ENCODE measurements at places on chromosomes 16 and 17. TPM values are rescaled to one million over a fixed set of nuclear protein-coding genes. Genes with fewer than 3 reads are reported as not detected.

GRCh38 chr16:55773859-55774549, 58.9 kb downstream of the CES1 start:
- no peak for DNase-seq
- H3K27me3 ChIP-seq: no peaks in the 10 kb centered on the region
- no peak overlapping the region for H3K27ac ChIP-seq
- H3K4me1 ChIP-seq: peaks cover 3% of the 10 kb centered on the region
- H3K36me3 ChIP-seq: no peaks in the 10 kb centered on the region

GRCh38 chr16:78206623-78207223, 107.3 kb downstream of the WWOX start:
- no peak for DNase-seq
- H3K36me3 ChIP-seq: no peaks in the 10 kb centered on the region
- H3K4me1 ChIP-seq: no peaks in the 10 kb centered on the region
- H3K4me3 ChIP-seq: no peak overlapping the region
- no peak overlapping the region for H3K27ac ChIP-seq

GRCh38 chr16:87627542-87628245, 25.4 kb downstream of the JPH3 start:
- no peaks in the 10 kb centered on the region for H3K36me3 ChIP-seq
- no peak overlapping the region for H3K27ac ChIP-seq
- DNase-seq: no peak
- no peaks in the 10 kb centered on the region for H3K4me1 ChIP-seq
- H3K27me3 ChIP-seq: peaks cover 18% of the 10 kb centered on the region

- no peaks in the 10 kb centered on the region for H3K36me3 ChIP-seq
- no peak overlapping the region for H3K27ac ChIP-seq
- peaks cover 22% of the 10 kb centered on the region for H3K4me1 ChIP-seq
- H3K4me3 ChIP-seq: no peak overlapping the region
- DNase-seq: no peak
Measured at GRCh38 chr16:31148281-31148728, 1.6 kb downstream of the PRSS36 start.

- H3K4me3 ChIP-seq: no peak overlapping the region
- no peak overlapping the region for H3K27ac ChIP-seq
- H3K27me3 ChIP-seq: peaks cover 6% of the 10 kb centered on the region
- peaks cover 11% of the 10 kb centered on the region for H3K36me3 ChIP-seq
- DNase-seq: no peak
Measured at GRCh38 chr17:6448473-6448872, 4.2 kb downstream of the PIMREG start.

- no peak for DNase-seq
- peaks cover 3% of the 10 kb centered on the region for H3K27me3 ChIP-seq
- no peak overlapping the region for H3K4me3 ChIP-seq
Measured at GRCh38 chr16:57604177-57604576, 24.3 kb upstream of the ADGRG1 start.

- H3K36me3 ChIP-seq: peaks cover 38% of the 10 kb centered on the region
- H3K4me3 ChIP-seq: no peak overlapping the region
- peaks cover 36% of the 10 kb centered on the region for H3K4me1 ChIP-seq
- no peak overlapping the region for H3K27ac ChIP-seq
Measured at GRCh38 chr17:2172999-2173398, 118.1 kb downstream of the HIC1 start.

DNA sequence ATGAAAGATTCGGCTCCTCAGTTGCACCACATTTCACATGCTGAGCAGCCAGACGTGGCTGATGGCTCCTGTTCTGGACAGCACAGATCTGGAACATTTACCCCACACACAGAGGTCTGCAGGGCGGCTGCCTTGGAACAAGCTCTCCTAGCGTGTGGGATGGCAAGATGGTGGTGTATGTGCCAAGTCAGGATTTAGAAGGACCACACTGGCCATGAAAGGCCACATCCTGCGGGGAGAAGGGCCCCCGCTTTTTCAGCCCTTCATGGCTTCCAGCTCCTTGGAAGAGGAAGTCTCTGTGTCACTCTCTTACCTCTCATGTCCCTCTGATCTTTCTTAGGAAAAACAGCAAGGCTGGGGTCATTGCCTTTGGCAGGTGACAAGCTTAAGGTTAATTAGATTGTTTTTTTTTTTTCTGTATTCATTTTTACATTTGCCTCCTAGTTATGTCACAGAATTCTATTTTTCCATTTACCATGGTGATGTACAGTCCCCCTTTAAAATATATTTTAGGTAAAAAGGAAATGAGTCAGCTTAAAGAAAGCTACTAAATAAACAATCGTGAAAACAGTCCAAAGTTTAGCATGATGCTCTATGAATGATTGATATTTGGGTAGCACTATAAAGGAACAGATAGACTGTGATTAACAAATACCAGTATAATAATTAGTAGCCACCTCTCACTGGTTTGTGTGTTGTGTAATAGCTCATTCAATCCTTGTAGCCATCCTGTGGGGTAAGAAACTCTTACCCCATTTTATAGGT, 396.6 kb downstream of the CPPED1 start:
- no peak overlapping the region for H3K27ac ChIP-seq
- no peaks in the 10 kb centered on the region for H3K27me3 ChIP-seq
- DNase-seq: no peak
- no peak overlapping the region for H3K4me3 ChIP-seq

DNA sequence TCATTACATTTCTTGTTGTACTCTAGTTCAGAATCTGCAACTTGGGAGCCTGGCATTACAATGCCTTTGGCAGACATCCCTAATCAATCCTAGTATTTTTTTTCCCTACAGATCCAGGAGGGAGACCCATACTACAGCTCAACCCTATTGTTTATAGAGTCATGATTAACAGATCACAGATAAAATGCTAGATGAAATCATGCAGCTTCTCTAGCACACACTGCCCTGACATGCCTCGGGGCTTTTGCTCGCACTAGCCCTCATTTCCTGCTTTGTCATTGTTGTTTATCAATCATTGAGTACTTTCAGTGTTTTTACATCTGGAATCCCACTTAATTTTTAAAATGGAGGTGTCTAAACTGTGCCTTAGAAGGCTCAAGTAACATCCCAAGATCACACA, 412.5 kb downstream of the CA10 start:
- peaks cover 2% of the 10 kb centered on the region for H3K27me3 ChIP-seq
- peaks cover 3% of the 10 kb centered on the region for H3K4me1 ChIP-seq
- no peak for DNase-seq
- no peaks in the 10 kb centered on the region for H3K36me3 ChIP-seq

- H3K4me1 ChIP-seq: no peaks in the 10 kb centered on the region
- peak; percentile 37 for DNase-seq
- H3K27me3 ChIP-seq: peaks cover 2% of the 10 kb centered on the region
- H3K4me3 ChIP-seq: no peak overlapping the region
- no peak overlapping the region for H3K27ac ChIP-seq
Measured at GRCh38 chr16:48117217-48118105, 38.3 kb downstream of the ABCC12 start.

- H3K4me3 ChIP-seq: no peak overlapping the region
- no peak overlapping the region for H3K27ac ChIP-seq
- no peak for DNase-seq
- no peaks in the 10 kb centered on the region for H3K27me3 ChIP-seq
- no peaks in the 10 kb centered on the region for H3K36me3 ChIP-seq
Measured at GRCh38 chr16:2487903-2488531, 13.1 kb downstream of the TBC1D24 start.

DNA sequence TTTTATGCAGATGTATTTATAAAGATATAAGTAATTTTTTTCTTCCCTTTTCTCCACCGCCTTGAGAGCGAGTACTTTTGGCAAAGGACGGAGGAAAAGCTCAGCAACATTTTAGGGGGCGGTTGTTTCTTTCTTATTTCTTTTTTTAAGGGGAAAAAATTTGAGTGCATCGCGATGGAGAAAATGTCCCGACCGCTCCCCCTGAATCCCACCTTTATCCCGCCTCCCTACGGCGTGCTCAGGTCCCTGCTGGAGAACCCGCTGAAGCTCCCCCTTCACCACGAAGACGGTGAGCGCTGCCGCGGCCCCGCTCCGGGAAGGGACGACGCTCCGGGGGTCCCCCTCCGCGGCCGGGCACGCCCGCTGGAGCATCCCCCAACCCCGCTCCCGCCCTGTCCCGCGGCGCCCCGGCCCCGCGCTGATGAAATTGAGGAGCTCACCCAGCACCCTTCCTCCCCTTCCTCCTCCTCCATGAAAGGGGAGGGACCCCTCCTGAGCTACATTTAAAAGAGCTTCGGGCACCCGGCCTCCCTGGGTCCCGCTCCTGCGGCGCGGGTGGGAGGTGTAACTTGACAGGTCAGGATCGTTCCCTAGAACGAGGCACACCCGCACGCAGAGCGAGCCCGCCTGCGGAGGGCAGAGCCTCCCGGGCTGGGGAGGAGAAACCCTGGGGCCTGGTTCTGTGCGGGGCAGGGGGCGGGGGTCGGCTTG, 706 bp downstream of the HLF start:
- H3K36me3 ChIP-seq: no peaks in the 10 kb centered on the region
- no peak overlapping the region for H3K27ac ChIP-seq
- DNase-seq: no peak
- peaks cover 85% of the 10 kb centered on the region for H3K27me3 ChIP-seq
- peaks cover 21% of the 10 kb centered on the region for H3K4me1 ChIP-seq
- peak overlapping the region; percentile 42 for H3K4me3 ChIP-seq

DNA sequence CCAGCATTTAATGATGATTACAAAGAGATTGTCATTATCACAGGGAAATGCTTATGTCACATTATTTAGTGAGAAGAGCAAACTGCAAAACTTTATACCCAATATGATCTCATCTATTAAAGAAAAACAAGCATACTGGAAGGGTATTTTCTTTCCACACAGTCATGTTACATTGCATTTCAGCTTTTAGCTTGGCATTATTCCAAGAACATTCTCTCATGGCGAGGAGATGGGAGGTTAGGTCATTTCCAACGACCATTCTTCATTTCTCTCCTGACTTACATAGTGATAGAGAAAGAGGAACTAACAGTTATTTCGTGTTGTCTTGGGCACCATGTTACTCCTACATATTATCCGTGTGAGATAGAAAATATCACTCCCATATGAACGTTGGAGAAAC, 309.4 kb upstream of the XYLT1 start:
- no peak for DNase-seq
- H3K27me3 ChIP-seq: no peaks in the 10 kb centered on the region
- no peaks in the 10 kb centered on the region for H3K36me3 ChIP-seq
- no peak overlapping the region for H3K27ac ChIP-seq
- no peaks in the 10 kb centered on the region for H3K4me1 ChIP-seq

GRCh38 chr16:77666771-77667170, 55.5 kb upstream of the NUDT7 start:
- H3K36me3 ChIP-seq: no peaks in the 10 kb centered on the region
- H3K27me3 ChIP-seq: peaks cover 2% of the 10 kb centered on the region
- DNase-seq: no peak
- H3K27ac ChIP-seq: no peak overlapping the region
- no peaks in the 10 kb centered on the region for H3K4me1 ChIP-seq

GRCh38 chr16:14088155-14088753, 17.1 kb downstream of the MRTFB start:
- no peak for DNase-seq
- H3K4me1 ChIP-seq: no peaks in the 10 kb centered on the region
- peaks cover 6% of the 10 kb centered on the region for H3K36me3 ChIP-seq
- H3K4me3 ChIP-seq: no peak overlapping the region

- peaks cover 7% of the 10 kb centered on the region for H3K4me1 ChIP-seq
- H3K4me3 ChIP-seq: peak overlapping the region; percentile 34
- H3K36me3 ChIP-seq: no peaks in the 10 kb centered on the region
- peaks cover 48% of the 10 kb centered on the region for H3K27me3 ChIP-seq
- DNase-seq: no peak
- no peak overlapping the region for H3K27ac ChIP-seq
Measured at GRCh38 chr16:73071131-73071940, 23.4 kb upstream of the ZFHX3 start.

CACNG3 gene
- total RNA-seq: not detected

PIK3R6 gene
- total RNA-seq: 7.1 TPM

GJC1 gene
- total RNA-seq: 0.79 TPM

HP gene
- total RNA-seq: not detected

USP22 gene
- 162 TPM for total RNA-seq

USP31 gene
- total RNA-seq: 6.6 TPM

MYH3 gene
- total RNA-seq: 3.9 TPM

All from activated CD4-positive, alpha-beta T cell treated with anti-CD3 and anti-CD28 coated beads, Interleukin-2, amount 10 ng/mL, durations not matched to agents 7 days and 5 days (primary cell).